ENCODE measurements at places on chromosomes 6 and 20.

GRCh38 chr6:133300896-133301295 is 59.7 kb downstream of the EYA4 start:
- DNase-seq: no peak

GRCh38 chr6:56549014-56549413 is 93.7 kb downstream of the DST start:
- DNase-seq: no peak

DNA sequence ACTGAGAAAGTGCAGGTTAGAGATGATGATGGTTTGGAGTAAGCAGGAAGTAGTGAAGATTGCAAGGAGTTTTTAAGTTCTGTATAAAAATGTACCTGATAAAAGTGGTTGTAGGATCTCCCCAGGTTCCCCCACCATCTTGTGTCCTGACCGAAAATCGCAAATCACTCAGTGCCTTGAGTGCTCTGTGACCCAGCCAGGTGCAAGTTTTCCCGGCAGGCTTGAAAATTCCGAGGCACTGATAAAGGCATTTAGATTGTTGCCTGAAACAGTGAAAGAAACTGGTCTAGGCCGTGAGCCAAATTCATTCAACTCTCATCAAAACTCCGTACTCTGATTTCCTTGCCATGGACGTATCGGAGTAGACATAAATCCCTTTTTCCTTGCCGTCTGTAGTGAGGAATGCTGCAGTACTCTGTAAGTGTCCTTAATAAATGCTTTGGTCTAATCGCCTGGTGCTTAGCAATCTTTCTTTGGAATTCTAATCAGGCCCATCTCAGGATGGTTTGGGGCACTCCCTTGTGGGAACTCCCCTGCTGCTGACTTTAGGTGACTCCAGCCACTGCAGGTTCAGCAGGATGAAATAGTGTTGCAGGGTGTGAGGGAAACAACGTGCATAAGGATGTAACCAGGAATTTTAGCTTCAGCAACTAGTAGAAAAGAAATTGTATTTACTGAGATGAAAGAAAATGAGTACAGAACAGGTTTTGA is 1199.8 kb upstream of the MAP3K7 start:
- DNase-seq: no peak

DNA sequence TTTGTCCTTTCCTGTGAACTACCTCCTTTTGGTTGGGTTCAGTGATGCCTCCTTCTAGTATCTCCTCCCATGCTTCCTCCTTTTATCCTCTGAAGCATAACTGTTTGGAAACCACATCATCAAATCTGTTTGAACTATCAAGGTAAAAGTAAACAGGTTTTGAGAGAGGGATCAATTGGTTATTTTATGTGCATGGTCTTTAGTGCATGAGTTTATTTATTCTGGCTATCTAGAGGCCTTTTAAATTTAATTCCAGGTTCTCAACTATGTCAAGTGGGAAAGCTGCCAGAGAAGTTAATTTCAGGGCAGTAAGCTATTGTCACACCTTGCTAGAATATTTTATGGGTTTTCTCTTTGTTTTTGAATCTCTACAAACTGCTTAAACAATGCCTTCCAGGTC is 54.1 kb downstream of the WASF1 start:
- DNase-seq: no peak

DNA sequence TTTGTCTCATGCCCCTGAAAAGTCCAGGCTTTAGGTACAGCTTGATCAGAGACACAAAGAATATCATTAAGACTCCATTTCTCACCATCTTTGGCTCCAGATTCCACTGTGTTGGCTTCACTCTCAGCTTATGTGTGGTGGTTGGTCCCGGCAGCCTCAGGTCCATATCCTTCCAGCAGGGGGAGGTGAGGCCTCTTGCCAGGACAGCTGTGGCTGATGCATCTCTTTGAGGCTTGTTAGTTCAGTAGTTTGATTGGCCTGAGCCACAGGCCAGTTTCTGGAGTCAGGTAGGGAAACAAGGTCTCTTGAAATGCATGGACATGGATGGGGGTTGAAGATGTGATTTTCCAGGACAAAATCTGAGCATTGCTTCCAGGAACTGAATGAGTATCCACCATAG is 62.4 kb downstream of the JAG1 start:
- DNase-seq: no peak

DNA sequence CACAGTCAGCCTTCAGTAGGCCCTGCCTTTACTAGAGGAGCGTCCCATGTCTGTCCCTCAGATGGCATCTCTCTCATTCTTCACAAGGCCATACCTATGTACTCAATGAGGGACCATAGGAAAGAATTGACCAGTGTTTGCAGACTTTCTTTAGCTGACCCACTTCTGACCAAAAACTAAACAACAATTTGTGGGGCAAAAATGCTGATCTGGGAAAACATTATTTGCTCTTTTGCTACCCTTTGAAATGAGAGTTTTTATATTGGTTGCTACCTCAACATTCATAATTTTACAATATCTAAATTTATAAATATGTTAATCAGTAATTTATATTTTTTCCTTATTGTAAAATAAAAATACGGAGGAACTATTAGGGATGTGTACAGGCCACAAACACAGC is 539.4 kb upstream of the GJE1 start:
- DNase-seq: no peak

DNA sequence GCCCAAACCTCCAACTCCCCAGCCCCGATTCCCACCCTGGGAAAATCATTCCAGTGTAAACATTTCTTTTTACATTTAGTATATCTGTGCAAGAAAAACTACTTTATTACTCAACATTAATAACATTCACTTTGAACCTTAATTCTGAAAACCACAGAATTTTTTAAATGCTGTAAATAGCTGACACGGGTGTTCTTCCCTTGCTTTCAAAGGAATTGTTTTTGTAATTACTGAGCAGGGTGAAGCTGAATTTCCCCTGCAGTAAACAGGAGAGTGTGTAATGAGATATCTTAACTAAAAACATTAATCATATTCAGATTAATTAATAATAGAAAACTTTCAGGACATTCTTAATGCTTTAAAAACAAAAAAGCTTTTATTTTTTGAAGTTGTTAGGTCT is 99.3 kb upstream of the CITED2 start:
- DNase-seq: no peak

DNA sequence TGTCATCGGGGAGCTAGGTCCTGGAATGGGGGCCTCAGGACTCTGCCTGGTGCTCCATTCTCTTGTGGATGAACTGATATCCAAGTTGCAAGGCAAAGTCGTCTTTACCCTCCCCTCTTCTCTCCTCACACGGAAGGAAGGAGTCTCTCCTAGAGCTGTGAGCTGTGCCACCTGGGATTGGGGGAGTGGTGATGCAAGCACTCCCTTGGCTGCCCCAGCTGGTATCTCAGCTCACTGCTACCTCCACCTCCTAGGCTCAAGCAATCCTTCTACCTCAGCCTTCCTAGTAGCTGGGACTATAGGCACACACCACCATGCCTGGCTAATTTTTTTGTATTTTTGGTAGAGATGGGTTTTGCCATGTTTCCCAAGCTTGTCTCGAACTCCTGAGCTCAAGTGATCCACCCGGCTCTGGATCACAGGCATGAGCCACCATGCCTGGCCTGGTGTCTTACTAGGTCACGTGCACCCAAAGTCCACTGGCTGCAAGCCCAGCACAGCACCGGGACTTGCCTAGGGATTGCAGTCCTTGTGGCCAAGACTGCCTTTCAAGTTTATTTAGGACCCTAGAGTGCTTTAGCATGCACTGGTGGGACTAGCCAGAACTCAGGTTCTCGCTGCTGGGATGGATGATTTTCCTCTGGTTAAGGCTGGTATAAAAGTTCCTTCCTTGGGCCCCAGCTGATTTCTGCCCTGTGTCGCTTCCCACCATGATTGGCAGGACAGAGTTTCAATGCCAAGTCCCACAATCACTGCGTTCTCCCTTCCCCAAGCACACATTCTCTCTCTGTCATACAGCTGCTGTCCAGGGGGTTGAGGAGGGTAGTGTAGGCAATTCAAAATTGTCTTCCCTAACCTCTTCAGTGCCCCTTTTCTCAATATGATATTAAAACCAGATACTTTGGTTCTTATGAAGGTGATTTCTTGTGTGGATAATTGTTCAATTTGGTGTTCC is 33.5 kb downstream of the SMAP1 start:
- DNase-seq: no peak

DNA sequence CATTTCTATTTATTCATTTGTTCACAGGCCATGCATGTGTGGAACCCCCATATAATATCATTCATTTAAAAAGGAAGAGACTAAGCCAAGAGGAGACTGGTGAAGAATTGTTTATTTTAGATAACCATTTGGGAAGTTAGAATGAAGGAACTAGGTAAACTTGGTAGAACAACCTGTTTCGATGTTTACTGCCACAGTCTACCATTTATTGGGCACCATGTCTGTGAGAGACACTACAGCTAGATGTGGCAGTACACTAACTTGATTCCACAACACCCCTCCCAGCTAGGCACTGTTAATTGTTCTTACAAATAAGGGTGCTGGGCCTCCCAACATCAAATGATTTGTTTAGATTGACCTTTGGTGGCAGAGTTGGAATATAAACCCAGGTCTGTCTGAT is 592.4 kb downstream of the EPM2A start:
- DNase-seq: no peak

DNA sequence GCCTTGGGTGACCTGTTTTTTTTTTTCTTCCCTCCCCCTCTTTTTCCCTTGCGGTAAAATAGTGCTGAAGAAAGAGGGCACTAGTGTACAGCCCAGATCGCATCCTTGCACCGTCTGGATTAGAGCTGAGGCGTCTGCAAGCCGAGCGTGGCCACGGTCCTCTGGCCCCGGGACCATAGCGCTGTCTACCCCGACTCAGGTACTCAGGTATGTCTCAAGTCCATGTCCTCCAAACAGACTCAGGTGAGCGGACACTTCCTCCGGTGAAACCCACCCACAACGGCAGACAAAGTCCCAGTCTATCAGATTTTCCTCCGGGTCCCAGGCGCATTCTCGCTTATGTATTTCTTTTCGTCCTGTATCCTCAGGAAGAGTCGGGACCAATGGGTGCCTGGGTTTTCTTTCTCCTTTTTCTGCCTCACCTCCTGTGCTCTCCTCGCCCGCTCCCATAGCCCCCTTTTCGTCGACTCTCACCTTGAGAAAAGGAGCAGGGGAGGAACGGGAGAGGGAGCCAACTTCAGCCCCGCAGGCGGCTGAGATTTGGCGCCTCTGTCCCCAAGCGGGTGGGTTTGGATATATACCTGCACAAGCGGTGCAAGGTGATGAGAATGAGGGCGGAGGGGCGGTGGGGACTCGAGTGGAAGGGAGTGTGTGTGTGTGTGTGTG is 1.1 kb upstream of the GRM1 start:
- no peak for DNase-seq

GRCh38 chr6:156884306-156884705 is 107.1 kb downstream of the ARID1B start:
- no peak for DNase-seq

Data from activated CD8-positive, alpha-beta T cell treated with anti-CD3 and anti-CD28 coated beads, Interleukin-2, amount 10 ng/mL, durations not matched to agents 7 days and 5 days (primary cell).